ENCODE measurements at places on chromosomes 5 and 9. TPM values are rescaled to one million over a fixed set of nuclear protein-coding genes. Genes with fewer than 3 reads are reported as not detected.

GRCh38 chr5:74389531-74390305, 250.8 kb downstream of the ENC1 start:
- DNase-seq: no peak

The DOCK8 gene
- total RNA-seq: 8.9 TPM

GRCh38 chr9:77935974-77936373, 95.6 kb downstream of the GNAQ start:
- no peak for DNase-seq

DNA sequence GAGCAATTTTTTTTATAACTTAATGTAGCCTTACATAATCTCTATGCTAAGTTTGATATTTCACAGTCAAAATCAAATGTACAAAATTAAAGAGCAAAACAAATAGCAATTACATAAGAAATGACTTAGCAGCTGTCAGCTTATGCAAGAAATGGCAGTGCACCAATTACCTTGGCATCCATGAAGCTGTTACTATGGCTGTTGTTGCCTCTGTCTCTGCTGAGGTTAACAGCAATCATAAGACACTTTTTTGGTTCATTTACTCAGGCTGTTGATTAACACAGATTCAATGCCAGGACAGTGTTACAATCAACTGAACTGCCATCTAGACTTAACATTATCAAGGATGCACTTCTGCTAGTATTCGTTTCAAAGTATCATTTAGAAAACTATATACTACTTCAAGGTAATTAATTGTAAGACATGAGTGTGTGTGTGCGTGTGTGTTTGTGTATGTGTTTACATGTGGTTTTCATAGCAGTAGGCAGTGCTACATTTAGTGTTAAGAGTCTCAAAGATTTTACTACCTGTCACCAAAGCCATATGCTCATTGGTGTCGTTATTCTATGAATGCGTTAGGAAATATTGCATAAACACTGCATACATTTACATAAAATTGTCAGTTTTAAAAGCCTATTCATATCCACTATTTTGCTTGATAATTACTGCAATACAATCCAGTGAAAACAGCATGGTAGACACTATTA, 1084.2 kb upstream of the COX7C start:
- peak; percentile 42 for DNase-seq

The PPP3R2 gene
- total RNA-seq: not detected

DNA sequence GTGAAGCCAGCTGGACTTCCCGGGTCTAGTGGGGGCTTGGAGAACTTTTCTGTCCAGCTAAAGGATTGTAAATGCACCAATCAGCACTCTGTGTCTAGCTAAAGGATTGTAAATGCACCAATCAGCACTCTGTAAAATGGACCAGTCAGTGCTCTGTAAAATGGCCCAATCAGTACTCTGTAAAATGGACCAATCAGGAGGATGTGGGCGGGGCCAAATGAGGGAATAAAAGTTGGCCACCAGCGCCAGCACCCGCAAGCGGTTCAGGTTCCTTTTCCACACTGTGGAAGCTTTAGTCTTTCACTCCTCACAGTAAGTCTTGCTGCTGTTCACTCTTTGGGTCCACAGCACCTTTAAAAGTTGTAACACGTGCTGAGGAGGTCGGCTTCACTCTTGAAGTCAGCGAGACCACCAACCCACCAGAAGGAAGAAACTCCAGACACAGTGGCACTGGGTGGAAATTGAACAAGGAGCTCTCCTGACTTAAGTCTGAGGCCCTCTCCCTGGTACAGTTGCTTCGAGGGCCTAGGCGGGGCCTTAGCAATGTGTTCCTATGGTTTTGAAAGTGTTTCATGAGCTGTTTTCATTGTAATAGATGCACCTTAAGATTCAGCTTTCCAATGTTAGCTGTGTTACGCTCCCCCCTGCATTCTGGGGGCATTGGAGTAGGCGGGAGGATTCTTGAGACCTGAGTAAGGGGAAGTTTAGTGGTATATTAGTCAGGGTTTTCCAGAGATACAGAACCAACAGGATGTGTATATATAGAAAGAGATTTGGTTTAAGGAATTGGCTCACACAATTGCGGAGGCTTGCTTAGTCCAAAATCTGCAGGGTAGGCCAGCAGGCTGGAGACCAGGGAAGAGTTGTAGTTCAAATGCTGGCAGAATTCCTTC, 21.5 kb upstream of the MYO10 start:
- no peak for DNase-seq

GRCh38 chr9:107792596-107792995, 303.0 kb upstream of the KLF4 start:
- no peak for DNase-seq

The SPATA31E1 gene
- not detected for total RNA-seq

The FGF1 gene
- 28.7 TPM for total RNA-seq

GRCh38 chr9:72480921-72481320, 40.5 kb upstream of the TMC1 start:
- no peak for DNase-seq

The FPGS gene
- 51.3 TPM for total RNA-seq

- peak; percentile 60 for DNase-seq
Observed at GRCh38 chr9:71806901-71807307, 38.6 kb upstream of the CEMIP2 start.

GRCh38 chr5:65791712-65792673, 70.0 kb downstream of the NLN start:
- no peak for DNase-seq

GRCh38 chr9:8734760-8735159, 935.2 kb upstream of the DMAC1 start:
- no peak for DNase-seq

The OR1J2 gene
- not detected for total RNA-seq

The NAIP gene
- 10.4 TPM for total RNA-seq

The SLC27A6 gene
- total RNA-seq: 29.1 TPM

GRCh38 chr9:121902461-121903135, 190.5 kb downstream of the TTLL11 start:
- DNase-seq: no peak

The GRM6 gene
- total RNA-seq: not detected

The F2R gene
- total RNA-seq: 9.0 TPM

DNA sequence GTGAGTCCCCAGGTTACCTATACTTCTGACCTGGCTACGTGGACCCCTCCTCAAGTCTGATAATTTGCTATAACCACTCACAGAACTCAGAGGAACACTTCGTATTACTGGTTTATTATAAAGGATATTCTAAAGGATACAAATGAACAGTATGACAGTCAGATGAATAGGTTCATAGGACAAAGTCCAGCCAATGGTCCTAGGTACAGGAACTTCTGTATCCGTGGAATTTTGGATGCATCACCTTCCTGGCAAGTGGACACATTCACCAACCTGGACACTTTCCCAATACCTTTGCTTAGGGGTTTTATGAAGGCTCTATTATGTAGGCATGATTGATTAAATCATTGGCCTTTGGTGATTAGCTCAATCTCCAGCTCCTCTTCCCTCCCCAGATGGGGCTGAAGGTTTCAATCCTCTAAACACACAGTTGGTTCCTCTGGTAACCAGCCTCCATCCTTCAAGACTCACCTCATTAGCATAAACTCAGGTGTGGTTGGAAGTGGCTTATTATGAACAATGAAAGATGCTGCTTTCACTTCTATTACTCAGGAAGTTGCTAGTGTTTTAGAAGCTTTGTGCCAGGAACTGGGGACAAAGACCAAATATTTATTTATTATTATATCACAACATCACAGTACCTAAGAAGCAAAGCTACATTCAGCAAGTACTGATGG, 149.6 kb upstream of the ELL2 start:
- no peak for DNase-seq

- peak; percentile 43 for DNase-seq
Observed at GRCh38 chr9:114339130-114339908, 9.7 kb downstream of the ORM2 start.

The ENTR1 gene
- total RNA-seq: 20.4 TPM

DNA sequence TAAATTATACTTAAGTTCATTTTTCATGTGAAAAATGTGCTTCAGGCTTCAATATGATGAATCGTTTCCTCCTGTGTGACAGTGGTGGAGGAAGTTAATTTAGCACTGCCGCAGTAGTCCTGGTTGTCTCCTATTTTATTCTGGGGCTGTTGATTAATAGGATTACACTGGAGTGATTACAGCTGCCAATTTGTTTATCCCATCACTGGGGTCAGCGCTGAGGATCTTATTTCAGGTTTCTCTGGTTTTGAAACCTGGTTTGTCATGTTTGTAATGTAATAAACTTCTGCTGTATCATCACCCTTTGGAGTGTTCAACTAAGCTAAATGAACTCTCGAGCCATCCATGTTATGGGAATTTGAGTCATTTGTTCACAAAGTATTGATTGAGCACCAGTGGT, 241.7 kb upstream of the KCNN2 start:
- no peak for DNase-seq

- DNase-seq: no peak
Observed at GRCh38 chr5:75395277-75395676, 58.3 kb downstream of the HMGCR start.

The ACTL7A gene
- total RNA-seq: not detected

The INSL4 gene
- not detected for total RNA-seq

GRCh38 chr5:155070781-155071180, 57.2 kb downstream of the KIF4B start:
- DNase-seq: no peak

DNA sequence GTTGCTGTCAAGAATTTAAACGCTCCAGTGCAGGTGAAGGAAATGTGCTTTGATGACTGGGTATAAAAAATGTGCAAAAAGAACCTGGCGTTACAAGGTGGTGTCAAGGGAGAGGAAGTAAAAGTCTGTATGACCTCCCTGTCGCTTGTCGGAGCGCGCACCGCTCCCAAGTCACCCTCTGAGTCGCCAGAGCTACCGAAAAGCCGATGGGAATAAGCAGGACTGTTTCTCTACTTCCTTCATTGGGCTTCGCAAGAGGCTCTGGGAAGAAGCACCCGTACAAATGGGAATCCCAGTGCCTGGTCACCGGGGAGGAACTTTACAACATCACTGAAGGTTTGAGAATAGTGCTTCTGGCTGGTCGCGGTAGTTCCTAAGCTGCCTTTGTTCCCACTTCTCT, 1.3 kb upstream of the DMRT2 start:
- no peak for DNase-seq

DNA sequence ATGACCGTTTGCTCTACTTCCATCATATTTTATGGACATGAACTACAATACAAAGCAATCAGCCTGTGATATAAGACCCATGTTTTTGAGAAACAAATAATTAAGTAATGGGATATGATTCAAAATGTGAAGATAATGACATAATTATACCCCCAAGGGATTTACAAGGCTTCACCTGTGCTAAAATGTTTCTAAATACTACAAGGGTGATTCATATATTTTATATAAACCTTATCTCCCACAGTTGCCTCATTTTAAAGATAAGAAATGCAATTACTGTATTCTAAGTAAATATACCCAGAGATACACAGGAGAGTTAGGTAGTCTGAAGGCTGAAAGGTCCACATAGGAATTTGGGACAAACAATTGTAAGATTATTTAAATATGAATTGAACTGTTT, 662.0 kb upstream of the CHD1 start:
- no peak for DNase-seq

- no peak for DNase-seq
Observed at GRCh38 chr9:22535780-22536179, 89.2 kb downstream of the DMRTA1 start.

GRCh38 chr5:127820910-127821553, 117.8 kb downstream of the CCDC192 start:
- no peak for DNase-seq

The RBM27 gene
- total RNA-seq: 13.8 TPM

GRCh38 chr5:170756691-170757090, 26.8 kb upstream of the GABRP start:
- no peak for DNase-seq

DNA sequence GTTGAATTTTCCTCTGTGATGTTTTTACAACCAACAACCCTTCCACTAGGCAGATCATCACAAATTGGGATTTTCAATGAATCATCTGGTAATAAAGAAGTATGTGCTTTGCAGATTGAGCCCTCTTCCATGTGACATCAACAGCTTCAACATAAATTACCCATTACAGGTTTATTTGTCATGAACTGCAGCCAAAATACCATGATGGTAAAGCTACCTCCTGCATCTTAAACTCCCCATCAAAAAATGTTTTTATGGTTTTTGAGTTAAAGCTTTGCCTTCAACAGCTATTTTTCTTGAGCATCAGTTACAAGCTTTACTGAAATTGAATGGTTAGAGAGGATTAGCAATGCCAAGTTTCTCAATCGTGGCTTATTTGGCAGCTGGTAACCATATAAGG, 211.4 kb upstream of the TUSC1 start:
- no peak for DNase-seq

GRCh38 chr5:74579215-74579614, 61.3 kb downstream of the ENC1 start:
- no peak for DNase-seq
